Vagina (tissue), 2 donors: ENCODE measurements at places on chromosomes 11 and 22. TPM values are rescaled to one million over a fixed set of nuclear protein-coding genes. Genes with fewer than 3 reads are reported as not detected.

DNA sequence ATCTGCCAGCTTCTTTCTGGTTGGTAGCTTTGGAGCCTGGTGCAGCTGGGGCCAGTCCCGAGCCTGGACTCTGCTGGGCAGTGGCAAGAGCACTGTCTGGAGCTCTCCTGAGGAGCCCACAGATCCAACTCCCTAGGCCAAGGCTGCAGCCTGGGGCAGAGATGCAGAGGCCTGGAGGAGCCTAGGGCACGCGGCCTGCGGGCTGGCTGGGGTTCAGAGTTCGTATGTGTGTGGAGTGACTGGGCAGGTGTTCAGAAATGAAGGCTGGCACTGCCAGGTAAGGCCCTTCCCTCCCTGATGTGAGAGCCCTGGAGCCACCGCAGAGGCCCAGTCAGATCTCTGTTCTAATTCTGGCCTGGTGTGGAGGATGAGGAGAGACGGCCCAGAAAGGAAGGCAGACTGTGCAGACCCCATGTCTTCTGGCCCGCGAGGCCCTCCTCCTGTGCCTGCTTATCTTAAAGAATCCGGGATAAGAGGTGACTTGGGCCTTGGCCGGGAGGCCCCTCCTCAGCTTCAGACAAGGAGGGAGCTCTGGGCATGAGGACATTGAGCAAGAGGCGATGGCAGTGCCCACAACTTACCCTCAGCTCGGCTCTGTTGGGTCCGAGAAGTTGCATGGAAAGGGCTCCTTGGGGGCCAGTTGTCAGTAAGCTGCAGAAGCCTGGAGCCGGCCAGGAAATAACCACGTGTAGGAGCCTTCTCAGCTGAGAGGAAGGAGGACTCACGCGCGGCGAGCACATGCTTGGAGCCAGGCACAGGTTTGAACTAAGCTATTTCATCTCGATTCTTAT, 62.2 kb upstream of the B3GAT1 start:
- no peak for DNase-seq

DNA sequence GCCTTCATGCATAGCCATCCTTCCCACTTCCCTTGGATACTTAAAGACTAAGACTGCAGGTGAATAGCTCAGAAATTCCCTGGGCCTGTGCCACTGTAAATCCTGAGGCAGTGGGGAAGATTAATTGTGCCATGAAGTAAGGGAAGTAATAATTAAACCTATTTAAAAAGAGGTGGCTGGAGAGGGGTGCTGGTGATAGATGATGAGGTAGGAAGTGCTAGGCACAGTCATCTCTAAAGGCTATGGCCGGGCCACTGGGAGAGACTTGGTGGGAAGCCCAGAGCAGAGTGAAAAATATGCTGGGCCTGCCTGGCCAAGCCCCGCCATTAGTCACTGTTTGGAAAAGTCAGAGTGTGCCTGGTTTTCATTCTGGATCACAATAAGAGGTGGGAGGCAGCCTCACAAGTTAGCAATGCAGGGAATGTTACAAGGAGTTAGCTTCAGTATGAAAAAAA, 197.2 kb upstream of the PITPNB start:
- DNase-seq, result no peak

The SLC6A5 gene
- total RNA-seq, result not detected

DNA sequence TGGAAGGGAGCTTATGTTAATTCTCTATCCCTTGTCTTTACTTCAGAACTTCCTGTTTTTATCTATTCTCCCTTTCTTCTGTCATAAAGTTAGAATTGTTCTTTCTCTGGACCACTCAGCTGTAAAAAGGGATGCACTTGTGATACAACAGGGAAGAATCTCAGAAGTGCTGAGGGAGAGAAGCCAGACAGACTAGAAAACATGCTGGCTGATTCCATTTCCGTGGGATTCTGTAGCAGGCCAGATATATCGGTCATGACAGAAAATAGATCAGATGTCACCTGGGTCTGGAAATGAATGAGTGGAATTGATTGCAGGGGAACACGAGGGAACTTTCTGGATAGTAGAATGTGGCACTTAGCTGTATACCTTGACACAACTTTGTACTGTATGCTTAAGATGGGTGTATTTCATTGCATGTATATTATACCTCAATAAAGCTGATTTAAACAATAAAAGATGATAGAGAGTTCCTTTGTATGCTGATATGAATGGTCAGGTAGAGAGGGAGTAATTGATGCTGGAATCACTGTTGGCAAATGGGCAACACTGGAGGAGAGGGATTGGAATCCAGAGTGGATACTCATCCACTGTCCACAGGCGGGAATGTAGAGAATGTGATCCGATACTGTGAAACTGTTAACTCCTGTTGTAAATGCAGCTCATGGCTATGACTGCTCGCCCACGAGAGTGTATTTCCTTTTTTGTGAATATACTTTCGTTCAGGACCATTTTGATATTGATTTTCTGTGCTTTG, 59.6 kb downstream of the ATXN10 start:
- no peak for DNase-seq
